ENCODE measurements at places on chromosomes 16 and 17. TPM values are rescaled to one million over a fixed set of nuclear protein-coding genes. Genes with fewer than 3 reads are reported as not detected.

DNA sequence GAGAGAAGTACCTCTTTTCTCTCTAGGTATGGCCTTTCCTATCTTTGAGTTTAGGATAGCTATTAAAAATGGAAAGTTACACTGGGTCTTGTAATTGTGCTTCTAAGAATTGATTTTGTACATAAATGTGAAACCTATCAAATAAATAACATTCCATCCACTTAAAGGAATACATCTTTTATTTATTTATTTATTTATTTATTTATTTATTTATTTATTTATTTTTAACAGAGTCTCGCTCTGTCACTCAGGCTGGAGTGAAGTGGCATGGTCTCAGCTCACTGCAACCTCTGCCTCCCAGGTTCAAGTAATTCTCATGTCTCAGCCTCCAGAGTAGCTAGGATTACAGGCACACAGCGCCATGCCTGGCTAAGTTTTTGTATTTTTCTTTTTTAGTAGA, 1114.0 kb upstream of the EEF2KMT start:
- H3K36me3 ChIP-seq, result no peaks in the 10 kb centered on the region
- H3K27me3 ChIP-seq, result no peaks in the 10 kb centered on the region
- no peak overlapping the region for H3K27ac ChIP-seq
- DNase-seq, result no peak

GRCh38 chr17:61382796-61383688, 16.6 kb upstream of the TBX2 start:
- DNase-seq, result no peak
- H3K27ac ChIP-seq, result no peak overlapping the region
- no peak overlapping the region for H3K4me3 ChIP-seq
- H3K36me3 ChIP-seq, result no peaks in the 10 kb centered on the region
- H3K27me3 ChIP-seq, result no peaks in the 10 kb centered on the region
- no peaks in the 10 kb centered on the region for H3K4me1 ChIP-seq

DNA sequence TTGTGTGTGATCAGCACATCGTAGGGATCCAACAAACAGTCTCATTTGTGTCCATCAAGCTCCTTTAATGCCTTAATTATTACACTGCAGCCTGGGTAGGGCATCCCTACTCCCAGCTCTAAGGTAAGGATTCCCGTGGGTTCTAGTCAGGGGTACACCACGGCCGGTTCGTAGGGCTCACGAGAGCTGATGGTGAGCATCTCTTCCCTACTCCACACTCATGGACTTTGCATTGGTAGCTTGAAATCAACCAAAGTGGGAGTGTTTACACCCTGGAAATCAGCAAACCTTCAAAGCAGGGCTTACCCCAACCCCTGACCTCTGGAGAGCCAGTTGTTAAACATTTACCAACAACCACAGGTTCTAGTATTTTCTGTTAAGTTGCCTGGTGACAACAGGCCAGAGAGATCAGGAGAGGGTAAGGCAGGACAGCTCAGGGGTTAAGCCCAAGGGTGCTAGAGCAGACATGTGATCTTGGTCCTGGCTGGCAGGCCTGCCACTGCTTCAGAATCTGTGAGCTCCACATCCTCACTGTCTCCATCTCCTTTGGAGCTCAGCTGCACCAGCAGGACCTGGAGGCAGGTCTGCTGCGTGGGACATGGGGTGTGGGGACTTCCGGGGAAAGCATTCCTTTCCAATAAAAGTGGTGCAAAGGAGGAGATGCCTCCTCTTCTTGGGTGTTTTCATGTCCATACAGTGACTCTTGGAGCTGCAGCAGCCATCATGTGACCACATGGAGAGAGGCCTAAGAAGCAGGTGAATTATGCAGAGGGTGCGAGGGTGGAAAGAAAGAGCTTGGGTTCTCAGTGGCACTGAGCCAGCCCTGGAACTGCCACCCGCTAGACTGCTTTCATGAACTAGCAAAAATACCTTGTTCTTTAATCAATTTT, 36.1 kb upstream of the ZCCHC14 start:
- H3K36me3 ChIP-seq, result no peaks in the 10 kb centered on the region
- H3K27me3 ChIP-seq, result peaks cover 19% of the 10 kb centered on the region
- DNase-seq, result no peak
- H3K27ac ChIP-seq, result no peak overlapping the region

DNA sequence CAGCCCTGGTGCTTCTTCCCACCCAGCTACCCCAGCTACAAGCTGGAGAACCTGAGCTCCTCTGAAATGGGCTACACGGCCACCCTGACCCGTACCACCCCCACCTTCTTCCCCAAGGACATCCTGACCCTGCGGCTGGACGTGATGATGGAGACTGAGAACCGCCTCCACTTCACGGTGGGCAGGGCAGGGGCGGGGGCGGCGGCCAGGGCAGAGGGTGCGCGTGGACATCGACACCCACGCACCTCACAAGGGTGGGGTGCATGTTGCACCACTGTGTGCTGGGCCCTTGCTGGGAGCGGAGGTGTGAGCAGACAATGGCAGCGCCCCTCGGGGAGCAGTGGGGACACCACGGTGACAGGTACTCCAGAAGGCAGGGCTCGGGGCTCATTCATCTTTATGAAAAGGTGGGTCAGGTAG, 3.6 kb downstream of the GAA start:
- H3K27me3 ChIP-seq, result no peaks in the 10 kb centered on the region
- no peak overlapping the region for H3K27ac ChIP-seq
- peaks cover 20% of the 10 kb centered on the region for H3K4me1 ChIP-seq
- no peak for DNase-seq
- H3K4me3 ChIP-seq, result no peak overlapping the region

DNA sequence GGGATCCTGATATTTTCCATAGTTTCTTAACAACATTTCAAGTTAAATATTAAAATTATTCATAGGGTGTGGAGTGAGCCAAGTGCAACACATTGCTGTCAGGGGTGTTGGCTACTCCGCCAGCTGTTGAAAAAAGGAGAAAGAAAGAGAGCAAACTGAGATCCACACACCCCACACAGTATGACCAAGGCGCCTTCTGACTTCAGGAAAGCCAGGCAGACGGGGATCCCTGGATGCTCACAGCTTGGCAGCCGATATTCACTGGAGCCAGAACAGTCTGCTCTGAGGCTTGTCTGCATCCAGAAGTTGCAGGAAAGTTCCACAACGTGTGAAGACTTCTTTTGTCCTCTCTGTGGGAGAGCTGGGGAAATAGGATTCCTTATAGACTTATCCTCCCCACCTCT, 9.3 kb downstream of the CHD9NB start:
- H3K36me3 ChIP-seq, result no peaks in the 10 kb centered on the region
- DNase-seq, result no peak
- peaks cover 7% of the 10 kb centered on the region for H3K27me3 ChIP-seq
- no peak overlapping the region for H3K4me3 ChIP-seq

NHERF2 gene
- total RNA-seq, result 2.6 TPM

DNA sequence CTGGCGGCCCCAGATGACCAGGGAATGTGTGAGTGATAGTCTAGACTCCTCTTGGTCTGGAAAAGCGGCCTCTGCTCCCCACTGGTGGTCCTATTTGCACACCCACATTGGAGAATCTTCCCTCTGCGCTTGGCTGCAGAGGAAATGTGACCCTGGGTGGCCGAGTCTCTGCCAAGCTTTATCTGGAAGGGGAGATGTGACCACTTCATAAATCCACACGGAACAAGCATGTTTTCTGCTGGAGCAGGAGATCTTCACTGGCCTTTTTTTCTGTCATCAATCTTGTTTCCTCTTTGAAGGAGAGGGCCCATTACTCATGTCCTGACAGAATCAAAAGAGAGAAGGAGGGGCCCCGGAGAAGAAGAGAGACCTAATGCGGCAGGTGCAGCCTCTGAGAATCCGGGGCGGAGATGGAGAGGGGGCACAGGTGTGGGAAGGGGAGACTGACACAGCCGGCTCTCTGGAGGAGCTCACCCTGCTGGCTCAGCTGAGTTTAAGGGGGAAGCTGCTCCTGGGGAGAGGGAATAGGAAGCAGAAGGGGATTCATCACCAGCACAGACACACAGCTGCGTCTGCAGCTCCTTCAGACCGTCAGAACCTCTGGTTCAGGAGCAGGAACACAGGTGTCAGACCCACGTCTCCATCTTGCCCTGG, 116.3 kb downstream of the SOX9 start:
- no peaks in the 10 kb centered on the region for H3K4me1 ChIP-seq
- no peaks in the 10 kb centered on the region for H3K36me3 ChIP-seq
- H3K4me3 ChIP-seq, result no peak overlapping the region
- H3K27ac ChIP-seq, result no peak overlapping the region
- H3K27me3 ChIP-seq, result no peaks in the 10 kb centered on the region

DNA sequence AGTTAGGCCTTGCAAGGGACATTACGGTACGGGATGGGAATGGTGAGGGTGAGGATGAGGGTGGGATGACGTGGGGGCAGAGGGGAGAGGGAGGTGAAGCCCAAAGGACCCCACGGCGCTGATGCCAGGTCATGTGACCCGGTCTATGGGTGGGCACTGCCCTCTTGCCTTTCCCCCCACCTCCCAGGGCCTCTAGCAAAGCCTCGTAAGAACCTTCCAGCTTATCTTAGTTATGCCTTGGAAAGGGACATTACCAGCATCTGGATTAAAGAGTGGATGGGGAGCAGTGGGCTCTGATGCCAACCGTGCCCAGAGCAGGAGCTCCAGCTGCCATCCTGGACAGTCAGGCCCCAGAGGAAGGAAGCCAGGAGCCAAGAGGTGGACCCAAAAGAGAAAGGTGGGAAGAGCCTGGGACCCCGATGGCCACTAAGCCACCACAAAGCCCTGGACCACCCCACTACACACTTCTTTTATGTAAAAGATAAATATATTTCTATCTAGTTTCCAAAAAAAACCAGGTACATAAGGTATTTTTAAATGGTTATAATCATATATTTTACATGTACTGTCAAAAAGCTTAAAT, 40.9 kb downstream of the TK2 start:
- H3K4me1 ChIP-seq, result peaks cover 2% of the 10 kb centered on the region
- DNase-seq, result no peak
- no peaks in the 10 kb centered on the region for H3K27me3 ChIP-seq
- H3K36me3 ChIP-seq, result peaks cover 5% of the 10 kb centered on the region
- no peak overlapping the region for H3K27ac ChIP-seq
- H3K4me3 ChIP-seq, result no peak overlapping the region

CBX4 gene
- total RNA-seq, result 18.5 TPM

FSCN2 gene
- total RNA-seq, result 1.1 TPM

NLRP1 gene
- 26.3 TPM for total RNA-seq

- no peaks in the 10 kb centered on the region for H3K36me3 ChIP-seq
- H3K4me3 ChIP-seq, result no peak overlapping the region
- DNase-seq, result no peak
- no peak overlapping the region for H3K27ac ChIP-seq
- no peaks in the 10 kb centered on the region for H3K4me1 ChIP-seq
These were observed 216.7 kb downstream of the SHISA9 start for GRCh38 chr16:13118091-13118490.

DNA sequence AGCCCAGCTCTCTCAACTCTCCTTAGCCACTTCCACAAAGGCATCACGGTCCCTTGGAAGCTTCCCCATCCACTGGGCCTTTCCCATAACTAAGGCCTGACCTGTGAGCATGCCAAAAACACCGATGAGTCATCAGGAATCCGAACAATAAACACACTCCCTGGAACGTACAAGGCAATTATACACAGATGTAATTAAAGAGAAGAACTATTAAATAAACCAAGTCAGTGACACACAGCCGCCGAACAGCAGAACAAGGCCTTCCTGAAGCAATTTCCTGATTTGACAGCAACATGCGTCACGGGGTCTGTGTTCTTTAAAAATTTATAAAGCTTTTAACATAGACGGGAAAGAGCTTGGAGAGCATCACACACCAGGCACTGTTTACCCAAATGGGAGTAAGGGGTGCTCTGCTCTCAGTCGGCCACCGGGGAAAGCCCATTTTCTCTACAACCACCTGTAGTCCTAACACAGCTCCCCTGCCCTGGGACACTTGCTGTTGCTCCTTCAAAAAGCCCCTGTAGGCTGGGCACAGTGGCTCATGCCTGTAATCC, 29.4 kb downstream of the COG7 start:
- H3K27me3 ChIP-seq, result no peaks in the 10 kb centered on the region
- no peak for DNase-seq
- H3K27ac ChIP-seq, result no peak overlapping the region
- H3K36me3 ChIP-seq, result peaks cover 17% of the 10 kb centered on the region

DNA sequence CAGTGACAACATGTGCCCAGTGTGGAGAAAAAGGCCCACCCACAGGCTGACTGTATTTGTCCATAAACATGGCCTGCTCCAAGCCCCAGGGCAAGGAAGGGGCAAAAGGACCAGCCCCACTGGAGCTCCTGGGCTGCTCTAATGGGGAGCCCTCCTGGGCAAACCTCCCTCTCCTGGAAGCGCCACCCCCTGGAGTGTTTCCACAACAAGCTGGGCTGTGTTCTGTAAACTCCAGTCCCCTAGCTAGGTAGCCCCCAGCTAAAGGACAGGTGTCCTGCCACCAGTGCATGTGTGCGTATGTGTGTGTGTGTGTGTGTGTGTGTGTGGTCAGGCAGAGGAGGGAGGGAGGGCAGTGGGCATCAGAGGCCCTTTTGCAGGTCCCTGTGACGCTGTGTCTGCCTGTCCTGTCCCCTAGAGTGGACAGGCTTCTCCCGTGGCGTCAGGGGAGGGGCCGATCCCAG, 11.3 kb upstream of the STAC2 start:
- H3K27me3 ChIP-seq, result no peaks in the 10 kb centered on the region
- H3K4me3 ChIP-seq, result no peak overlapping the region
- DNase-seq, result no peak
- H3K27ac ChIP-seq, result no peak overlapping the region
- peaks cover 15% of the 10 kb centered on the region for H3K4me1 ChIP-seq
- H3K36me3 ChIP-seq, result no peaks in the 10 kb centered on the region

DNA sequence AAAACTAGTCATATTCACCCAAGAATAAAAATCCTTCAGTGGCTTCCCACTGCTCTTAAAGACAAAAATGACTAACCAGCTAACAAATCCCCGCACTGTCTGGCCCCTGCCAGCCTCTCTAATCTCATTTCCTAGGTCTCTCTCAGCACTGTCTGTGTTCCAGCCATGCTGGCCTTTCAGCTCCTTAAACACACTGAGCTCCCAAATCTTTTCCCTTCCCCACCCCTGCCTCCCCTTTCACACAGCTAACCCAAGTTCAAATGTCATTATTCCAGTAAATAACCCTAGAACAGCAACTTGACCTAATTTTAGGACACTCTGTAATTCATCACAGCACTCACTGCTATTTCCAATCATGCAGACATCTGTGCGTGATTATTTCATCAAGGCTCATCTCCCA, 7.8 kb downstream of the SHCBP1 start:
- H3K36me3 ChIP-seq, result peaks cover 46% of the 10 kb centered on the region
- H3K27ac ChIP-seq, result no peak overlapping the region
- no peak for DNase-seq
- H3K27me3 ChIP-seq, result no peaks in the 10 kb centered on the region
- H3K4me1 ChIP-seq, result peaks cover 5% of the 10 kb centered on the region

SOX15 gene
- 0.21 TPM for total RNA-seq

- H3K27me3 ChIP-seq, result peaks cover 33% of the 10 kb centered on the region
- H3K4me1 ChIP-seq, result peaks cover 5% of the 10 kb centered on the region
These were observed 91.8 kb upstream of the TMEM132E start for GRCh38 chr17:34487626-34488025.

NETO2 gene
- 6.2 TPM for total RNA-seq

COX4I1 gene
- total RNA-seq, result 543 TPM

P2RX1 gene
- 4.0 TPM for total RNA-seq

All from activated T-helper 2 cell treated with anti-CD3 and anti-CD28 coated beads, Interferon-gamma antibody, Interleukin-2, Interleukin-4, amounts not matched to agents 10 μg/mL and 5 μg/mL and 100 μg/mL, durations not matched to agents 14 hours and 24 hours and 36 hours (primary cell).